ENCODE measurements at places on chromosomes 2 and 18. TPM values are rescaled to one million over a fixed set of nuclear protein-coding genes. Genes with fewer than 3 reads are reported as not detected.

The AFF3 gene
- total RNA-seq = 0.37 TPM

The SCG2 gene
- 3.4 TPM for total RNA-seq

GRCh38 chr2:144429396-144430112 is 90.4 kb downstream of the ZEB2 start:
- no peak for DNase-seq

The SOX11 gene
- total RNA-seq = 26.6 TPM

The CD8A gene
- total RNA-seq = not detected

The IRS1 gene
- 17.1 TPM for total RNA-seq

DNA sequence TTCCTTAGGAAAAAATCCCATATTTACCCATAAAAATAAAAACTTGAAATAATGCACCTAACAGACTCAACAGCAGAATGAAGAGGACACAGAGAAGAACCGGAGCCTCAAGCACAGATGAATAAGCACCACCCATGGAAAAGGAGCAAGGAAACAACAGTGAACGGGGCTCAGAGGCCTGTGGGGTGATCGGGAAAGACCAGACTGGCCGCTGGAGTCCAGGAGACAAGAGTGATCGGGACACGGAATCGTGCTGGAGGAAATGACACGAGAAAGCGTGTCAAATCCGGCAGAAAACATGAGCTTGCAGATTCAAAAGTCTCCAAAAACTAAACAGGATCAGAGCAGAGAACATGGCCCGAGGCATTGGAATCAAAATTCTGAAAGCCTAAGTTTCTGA is 448.0 kb upstream of the SALL3 start:
- no peak for DNase-seq

DNA sequence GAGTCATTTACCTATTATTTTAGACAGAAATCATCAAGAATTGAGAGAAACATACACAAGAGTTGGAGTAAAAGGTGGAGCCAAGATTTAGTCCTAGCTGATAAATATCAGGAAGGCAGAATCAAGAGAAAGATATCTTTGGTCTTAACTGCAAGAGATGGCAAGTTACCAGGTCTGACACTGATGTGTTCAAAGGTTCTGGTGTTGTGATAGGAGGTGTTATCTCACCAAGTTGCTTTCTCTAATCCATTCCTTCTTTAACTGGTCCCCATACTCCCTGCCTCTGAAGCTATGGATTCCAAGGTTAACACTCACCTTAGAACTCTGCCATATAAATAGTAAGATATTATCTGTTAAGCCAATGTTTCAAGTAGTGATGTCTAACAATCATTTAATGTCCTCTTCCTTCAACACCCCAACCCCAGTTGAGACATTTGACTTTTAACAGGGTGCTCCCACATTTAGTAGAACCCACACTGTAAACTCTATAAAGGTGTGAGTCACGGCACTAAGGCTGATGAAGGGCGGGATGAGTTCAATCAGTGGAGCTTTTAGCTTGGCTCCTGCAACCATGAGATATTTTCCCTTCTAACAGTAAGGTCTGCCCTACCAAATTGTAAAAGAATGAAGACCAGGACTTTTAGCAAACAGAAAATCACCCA is 333.7 kb downstream of the RND3 start:
- no peak for DNase-seq

The AQP12B gene
- not detected for total RNA-seq

The HAT1 gene
- 65.9 TPM for total RNA-seq

DNA sequence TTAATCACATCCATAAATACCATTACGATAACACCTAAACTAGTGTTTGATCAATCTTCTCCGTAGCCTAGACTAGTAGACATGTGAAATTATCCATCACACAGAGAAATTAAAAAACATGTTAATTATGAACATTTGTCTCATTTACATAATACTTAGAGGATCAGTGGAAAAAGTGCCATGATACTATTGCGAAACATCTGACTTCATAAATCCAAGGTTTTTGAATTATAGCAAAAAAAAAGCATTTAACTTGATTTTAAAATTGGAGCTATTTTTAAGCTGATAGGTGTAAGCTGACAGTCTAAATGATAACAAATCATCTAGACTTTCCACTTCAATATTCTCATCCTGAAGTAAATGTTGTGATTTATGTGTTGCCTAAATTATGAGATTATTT is 51.6 kb downstream of the CBLN2 start:
- DNase-seq = no peak

DNA sequence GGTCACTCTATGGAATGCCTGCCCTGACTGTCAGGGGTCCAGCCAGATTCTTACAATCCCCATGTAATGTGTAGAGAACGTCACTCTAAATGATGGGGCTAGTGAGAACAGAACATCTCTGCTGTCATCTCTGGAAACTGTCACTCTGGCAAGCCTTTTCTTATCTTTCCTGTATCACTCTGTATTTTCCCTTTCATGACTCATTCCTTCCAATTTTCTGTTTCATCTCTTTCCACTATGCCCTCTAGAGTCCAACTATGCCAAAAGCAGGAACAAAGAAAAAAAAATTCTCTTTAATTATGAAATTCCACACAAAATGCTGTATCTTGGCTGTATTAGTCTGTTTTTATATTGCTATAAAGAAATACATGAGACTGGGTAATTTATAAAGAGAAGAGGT is 608.8 kb downstream of the ADCYAP1 start:
- no peak for DNase-seq

The DQX1 gene
- total RNA-seq = 0.78 TPM

GRCh38 chr2:88669482-88670214 is 21.8 kb upstream of the RPIA start:
- peak; percentile 35 for DNase-seq

The GTF2A1L gene
- 1.7 TPM for total RNA-seq

The HTR2B gene
- total RNA-seq = not detected

- DNase-seq = no peak
Measured at GRCh38 chr18:43934781-43935471, 657.6 kb upstream of the SYT4 start.

GRCh38 chr2:168146892-168147810 is 100.2 kb downstream of the STK39 start:
- no peak for DNase-seq

DNA sequence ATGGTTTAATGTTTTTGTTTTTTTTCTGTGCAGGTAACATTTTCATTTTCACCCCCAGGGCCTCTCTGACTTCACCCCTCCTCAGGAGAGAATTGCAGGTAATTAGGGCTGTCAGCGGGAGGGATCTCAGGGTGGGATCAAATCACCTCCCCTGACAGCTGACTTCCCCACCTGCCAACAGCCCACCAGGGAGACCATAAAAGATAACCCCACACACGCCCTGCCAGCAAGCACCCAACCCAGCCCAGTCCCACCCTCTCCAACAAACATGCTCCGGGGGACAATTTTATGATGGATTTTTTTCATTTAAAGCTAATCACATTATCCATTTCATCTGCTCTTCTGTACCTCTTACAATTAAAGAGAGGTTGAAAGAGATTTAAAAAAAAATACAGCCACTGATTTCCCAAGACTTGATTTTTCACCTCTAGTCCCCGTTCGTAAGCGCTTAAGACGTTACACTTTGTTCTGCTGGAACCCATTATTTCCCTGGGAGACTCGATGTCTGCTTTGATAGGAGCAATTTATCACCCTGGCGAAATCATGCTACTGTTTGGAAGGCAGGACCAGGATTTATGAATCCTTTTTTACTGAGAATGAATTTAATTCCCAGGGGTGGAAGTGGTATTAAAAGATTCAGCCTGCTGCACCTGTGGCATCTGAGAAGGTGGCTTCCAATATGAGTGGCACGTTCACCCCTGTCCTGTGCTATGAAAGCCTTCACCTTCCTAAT is 232.9 kb upstream of the ID2 start:
- DNase-seq = no peak

GRCh38 chr2:63589148-63589958 is 590 bp downstream of the MDH1 start:
- DNase-seq = peak; percentile 15

DNA sequence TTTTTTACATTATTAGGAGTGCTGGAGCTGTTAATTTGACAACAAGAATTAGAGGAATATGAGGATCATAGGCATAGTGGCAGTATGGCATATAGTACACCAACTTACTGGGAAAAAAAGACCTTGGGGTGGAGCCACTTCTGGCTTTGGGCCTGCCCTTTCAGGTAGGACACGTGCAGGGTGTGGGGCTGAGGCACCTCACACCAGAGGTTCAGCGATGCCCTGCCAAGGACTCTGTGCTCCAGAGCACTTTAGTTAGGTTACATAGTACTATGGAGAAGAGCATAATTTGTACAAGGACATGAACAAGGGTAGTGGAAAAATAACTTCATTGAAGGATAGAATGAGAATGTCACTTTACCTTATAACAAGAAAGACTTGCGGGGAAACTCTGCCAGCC is 77.1 kb upstream of the CD302 start:
- DNase-seq = no peak

All from H7 (cell line).